Stimulated activated CD4-positive, alpha-beta T cell treated with anti-CD3 and anti-CD28 coated beads, Interleukin-4, amount 100 ng/mL, for 24 hours (primary cell): ENCODE measurements at places on chromosomes 3 and 15.

GRCh38 chr3:113676261-113676660 lies 20.2 kb downstream of the USF3 start:
- DNase-seq: no peak

DNA sequence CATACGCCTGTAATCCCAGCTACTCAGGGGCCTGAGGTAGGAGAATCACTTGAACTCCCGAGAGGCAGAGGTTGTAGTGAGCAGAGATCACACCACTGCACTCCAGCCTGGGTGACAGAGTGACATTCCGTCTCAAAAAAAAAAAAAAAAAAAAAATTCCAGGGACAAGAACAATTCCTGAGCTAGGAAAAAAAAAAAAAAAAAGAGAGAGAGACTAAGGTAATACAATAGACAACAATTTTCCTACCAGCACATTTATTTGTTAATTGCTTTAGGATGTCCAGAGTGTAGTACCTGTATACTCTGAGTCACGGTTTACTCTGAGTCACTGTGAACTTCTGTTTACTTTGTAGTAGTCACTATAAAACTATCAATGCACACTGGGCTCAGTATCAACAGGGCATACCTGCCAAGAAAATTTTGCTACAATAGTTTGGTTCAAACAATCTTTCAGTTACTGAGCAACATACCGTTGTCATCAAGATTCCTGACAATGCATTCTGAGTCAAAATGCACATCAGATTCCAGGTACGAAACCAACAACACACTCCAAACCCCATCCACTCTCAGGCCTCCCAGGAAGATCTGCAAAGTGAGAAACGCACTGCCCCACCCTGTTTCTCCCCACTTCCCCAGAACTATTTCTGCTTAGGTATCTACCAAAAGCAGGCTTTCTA lies 28.3 kb downstream of the IGF2BP2 start:
- no peak for DNase-seq

- no peak for DNase-seq
Measured at GRCh38 chr3:134516905-134517304, 31.0 kb downstream of the CEP63 start.

DNA sequence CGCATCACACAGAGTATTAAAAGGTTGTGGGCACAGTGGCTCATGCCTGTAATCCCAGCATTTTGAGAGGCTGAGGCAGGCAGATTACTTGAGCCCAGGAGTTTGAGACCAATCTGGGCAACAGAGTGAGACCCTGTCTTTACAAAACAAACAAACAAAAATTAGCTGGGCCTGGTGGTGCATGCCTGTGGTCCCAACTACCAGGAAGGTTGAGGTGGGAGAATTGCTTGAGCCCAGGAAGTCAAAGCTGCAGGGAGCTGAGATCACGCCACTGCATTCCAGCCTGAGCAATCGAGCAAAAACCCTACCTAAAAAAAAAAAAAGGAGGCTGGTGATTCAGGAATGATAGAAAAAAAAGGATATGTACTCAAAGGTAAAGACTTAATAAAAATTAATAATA lies 28.2 kb upstream of the ST6GAL1 start:
- DNase-seq: no peak

GRCh38 chr15:34582461-34583371 lies 735 bp downstream of the GOLGA8B start:
- peak; percentile 50 for DNase-seq

GRCh38 chr15:101359365-101359947 lies 64.4 kb upstream of the SNRPA1 start:
- no peak for DNase-seq

GRCh38 chr3:107794664-107795443 lies 272.1 kb downstream of the BBX start:
- DNase-seq: no peak

- no peak for DNase-seq
Measured at GRCh38 chr3:69324362-69325025, 61.4 kb downstream of the FRMD4B start.

- no peak for DNase-seq
Measured at GRCh38 chr3:59443618-59444293, 393.9 kb upstream of the CFAP20DC start.
